ENCODE measurements at places on chromosomes 1 and 21.

GRCh38 chr21:15688809-15689208 is 41.0 kb upstream of the USP25 start:
- peak; percentile 80 for DNase-seq

GRCh38 chr1:24009406-24009805 is 29.3 kb upstream of the SRSF10 start:
- DNase-seq, result no peak

DNA sequence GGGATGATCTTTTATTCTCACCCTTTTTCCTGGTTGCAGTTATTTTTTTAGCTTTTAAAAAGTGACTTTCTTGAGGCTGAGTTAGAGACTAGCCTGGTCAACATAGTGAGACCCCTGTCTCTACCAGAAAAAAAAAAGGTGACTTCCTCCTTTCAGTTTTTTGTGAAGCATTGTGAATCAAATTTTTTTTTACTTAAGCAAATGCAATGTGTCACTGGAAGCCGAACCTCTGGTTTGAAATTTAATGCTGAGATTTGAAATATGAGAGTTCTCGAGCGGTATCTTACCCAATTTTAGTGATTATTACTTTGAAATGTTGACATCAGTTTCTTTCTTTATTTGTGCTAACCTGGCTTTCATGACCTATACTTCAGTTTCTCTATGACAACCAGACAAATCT is 3.6 kb downstream of the CAP1 start:
- peak; percentile 58 for DNase-seq

DNA sequence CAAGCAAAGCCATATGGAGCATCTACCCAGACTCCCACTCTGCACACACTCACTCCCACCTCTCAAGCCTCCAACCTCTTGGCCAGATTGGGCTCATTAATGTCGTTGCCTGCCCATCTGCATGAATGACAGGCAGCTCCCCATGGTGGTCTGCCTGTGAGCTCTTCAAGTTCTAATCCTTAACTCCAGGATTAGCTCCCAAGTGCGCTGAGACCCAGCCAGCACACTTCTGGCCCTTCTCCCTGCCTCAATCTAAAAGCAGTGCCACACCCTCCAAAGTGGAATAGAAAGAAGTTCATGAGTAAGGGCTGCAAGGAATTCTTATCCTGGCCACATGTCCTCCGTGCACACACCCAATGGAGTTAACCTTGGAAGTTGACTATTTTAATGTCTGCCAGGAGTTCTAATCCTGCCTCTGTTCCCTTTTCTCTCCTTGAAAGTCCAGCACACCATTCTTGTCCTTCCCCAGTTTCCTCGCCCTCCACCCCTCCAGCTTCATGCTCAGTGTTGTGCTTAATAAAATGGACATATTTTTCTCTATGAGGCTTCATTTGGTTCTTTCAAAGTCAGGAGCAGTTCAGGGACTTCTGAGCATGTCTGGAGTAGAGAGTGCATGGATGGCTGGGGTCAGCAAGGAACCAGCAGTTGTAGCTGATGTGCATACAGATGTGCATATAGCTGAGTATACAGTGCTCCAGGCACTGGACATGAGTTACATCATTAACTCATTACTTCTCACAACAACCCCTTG is 30.1 kb downstream of the CAMK1G start:
- no peak for DNase-seq

- DNase-seq, result no peak
Measured at GRCh38 chr1:25062621-25063255, 132.7 kb upstream of the RUNX3 start.

GRCh38 chr21:45004481-45005247 is 64.8 kb downstream of the SLX9 start:
- DNase-seq, result no peak

DNA sequence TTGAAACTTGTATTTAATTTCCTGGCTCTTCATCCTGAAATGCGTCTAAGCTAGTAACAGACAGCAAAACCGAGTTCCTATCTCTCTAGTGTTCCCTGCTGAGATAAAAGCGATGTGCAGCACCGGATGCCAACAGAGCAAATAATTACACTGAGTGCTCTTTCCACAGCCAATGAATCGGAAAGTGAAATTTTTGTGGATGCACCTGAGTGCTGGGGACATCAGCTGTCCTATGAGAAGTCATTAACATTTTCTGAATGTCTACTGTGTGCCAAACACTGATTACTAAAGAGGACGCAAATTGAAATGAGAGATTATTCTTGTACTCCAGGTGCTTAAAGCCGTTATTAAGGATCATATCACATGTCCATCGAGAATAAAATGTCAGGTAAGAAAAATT is 278.0 kb downstream of the RGS7 start:
- no peak for DNase-seq

DNA sequence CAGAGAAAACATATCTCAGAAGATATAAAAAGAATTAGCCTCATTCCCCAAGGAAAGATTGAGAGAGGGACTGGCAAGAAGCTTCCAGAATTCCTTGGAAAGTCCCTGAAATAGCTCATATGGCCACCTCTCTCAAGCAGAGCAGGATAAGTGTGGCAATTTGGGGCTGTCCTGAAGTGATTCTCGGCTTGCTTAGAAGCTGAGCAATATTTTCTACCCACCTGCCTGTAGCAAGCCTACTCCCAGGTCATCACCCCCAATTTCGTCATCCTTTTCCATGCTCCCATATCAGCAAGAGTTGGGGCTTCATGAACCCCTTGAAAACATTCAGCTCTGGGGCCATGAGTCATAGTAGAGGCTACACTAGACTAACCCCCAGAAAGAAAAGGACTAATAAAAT is 131.5 kb downstream of the PLPP3 start:
- peak; percentile 32 for DNase-seq

DNA sequence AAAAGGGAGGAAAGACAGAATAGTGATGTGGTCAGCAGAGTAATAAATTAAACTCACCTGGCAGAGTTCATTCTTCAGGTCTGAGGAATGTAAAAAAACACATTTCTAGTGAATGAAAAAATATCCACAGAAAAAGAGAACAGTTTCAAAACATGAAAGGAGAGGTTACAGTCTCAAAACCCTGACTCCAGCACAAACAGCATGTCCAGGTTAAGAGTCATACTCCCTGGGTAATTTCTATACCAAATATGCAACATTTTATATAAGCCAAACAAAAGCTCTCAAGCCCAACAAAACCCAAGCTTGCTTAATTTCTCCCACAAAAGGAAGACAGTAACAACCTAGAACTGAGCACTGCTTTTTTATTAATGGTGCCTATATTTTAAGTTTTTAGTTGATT is 173.0 kb downstream of the NTMT2 start:
- DNase-seq, result no peak

- no peak for DNase-seq
Measured at GRCh38 chr1:158600735-158601134, 4.3 kb upstream of the OR10Z1 start.

GRCh38 chr1:174680101-174680500 is 232.3 kb downstream of the GPR52 start:
- DNase-seq, result no peak

DNA sequence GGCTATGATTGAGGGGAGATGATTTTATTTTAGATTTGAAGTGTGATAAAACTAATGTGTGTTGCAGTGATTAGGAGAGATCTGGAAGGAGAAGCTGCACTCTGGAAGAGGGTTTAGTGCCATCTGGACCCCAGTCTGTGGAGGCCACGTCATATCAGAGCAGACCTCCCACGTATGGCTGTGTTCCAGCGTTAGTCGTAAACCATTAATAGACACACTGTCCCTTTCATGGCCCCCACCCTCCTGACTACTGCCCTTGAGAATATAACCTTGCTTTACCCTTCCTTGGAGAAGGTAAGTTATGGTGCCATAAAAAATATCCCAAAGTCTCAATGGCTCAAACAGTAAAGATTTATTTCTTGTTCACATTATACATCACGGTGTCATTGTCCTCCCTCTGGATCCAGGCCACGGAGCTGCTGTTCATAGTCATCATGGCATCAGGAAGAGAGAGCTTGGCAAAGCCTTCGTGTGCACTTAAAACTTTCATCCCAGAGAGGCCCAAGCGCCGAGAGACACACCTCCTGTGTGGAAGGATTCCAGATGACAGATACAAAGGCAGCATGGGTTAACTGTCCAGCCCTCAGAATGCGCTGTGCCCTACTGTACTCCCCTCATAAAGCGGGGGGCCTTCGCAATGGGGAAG is 33.2 kb downstream of the RHOU start:
- DNase-seq, result no peak

DNA sequence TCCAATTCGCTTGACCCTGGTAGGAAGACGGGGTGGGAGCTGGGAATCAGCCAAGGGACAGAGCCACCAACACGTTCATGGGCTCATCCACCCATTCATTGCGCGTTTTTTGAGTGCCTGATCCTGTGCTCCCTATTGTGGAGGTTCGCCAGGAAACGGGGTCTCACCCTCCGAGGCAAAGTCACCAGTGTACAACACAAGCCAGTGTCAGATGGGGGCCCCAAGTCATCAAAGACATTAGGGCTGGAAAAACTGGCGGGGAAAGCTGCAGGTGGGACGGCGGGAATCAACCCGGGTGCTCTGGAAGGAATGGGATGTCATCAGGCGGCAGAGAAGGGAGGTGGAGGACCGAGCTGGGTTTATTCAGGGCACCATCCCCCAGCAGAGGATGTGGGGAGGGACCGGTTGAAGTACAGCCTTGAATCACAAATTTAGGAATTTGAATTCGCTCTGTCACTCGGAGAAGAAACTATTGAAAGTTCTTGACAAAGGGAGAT is 667 bp upstream of the NID1 start:
- DNase-seq, result no peak

- DNase-seq, result peak; percentile 49
Measured at GRCh38 chr1:218164930-218165700, 120.0 kb upstream of the RRP15 start.

DNA sequence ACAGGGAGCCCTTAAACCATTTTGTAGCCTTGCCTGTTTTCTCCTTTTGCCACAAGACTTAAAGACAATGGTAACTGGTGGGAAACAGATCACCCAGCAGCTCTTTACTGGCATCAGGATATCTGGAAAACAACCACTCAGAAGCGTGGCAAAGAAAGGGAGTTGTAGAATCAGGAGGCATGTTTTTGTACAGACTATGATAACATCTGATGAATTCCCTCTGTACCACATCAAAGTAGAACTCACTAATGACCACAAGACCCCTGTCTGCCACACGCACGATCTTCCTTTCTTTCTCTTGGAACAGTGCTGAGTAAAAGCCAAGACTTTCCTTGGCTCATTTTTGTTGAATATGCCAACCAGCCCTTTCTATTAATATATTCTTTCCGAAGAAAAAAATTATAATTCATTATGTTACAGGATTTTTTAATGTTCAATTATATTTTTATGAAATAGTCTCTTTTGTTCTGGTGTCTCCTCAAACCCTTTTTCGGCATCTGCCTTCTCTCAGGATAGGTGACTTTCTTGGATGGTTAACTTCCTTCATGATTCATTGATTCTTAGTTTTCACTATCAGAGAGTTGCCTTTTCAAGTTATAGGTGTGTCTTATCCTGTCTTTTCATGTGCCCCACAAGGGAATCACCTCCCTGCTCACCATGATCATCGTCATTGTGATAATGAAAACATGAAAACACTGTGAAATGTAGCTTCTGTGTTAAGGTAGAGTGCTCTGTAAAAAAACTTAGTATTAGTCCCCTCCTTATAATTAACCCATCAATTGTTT is 7.9 kb upstream of the PHGDH start:
- DNase-seq, result no peak

DNA sequence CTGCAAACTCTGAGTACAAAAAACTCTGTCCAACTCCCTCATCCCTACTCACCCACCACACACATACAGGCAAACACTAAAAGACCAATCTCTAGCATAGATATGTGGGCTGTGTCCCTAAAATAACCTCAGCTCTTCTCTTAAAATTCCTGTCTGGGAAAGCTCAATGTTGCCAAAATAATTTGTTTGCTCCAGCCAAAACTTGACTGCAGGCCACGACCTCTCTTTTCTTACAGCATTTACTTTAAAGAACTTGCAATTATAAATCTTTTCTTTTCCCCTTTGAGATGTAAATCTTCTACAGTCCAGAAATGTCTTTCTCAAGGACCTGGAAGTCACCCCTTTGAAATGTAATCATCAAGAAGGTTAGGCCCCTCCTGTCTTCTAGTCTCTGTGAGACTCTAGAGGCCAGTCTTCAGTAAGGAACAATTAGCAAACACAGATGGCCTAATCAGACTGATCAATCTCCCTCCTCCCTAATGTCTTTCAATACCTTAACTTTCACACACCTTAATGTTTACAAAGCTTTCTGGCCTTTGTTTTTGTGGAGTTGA is 483.6 kb upstream of the RGS18 start:
- no peak for DNase-seq

- DNase-seq, result peak; percentile 42
Measured at GRCh38 chr1:201457508-201457960, 11.5 kb downstream of the PHLDA3 start.

DNA sequence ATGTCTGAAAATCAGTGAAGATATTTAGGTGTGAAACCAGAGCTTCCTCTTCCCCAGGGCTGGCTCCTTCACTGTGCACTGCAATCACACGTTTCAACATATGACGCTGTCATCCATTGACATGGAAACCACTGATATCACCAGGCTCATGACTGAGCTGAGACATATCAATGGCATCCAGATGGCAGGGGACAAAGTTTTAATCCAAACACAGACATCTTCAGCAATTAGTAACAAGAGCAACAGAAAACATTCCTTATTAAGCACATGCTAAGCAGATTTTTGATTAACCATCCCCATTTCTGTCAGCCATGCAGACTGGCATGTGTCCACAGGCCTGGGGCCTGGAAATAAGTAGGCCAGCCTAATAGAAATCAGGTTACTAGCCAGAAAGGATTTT is 108.0 kb upstream of the ADAR start:
- DNase-seq, result peak; percentile 91

GRCh38 chr1:111720274-111720976 is 18.8 kb downstream of the INKA2 start:
- no peak for DNase-seq

DNA sequence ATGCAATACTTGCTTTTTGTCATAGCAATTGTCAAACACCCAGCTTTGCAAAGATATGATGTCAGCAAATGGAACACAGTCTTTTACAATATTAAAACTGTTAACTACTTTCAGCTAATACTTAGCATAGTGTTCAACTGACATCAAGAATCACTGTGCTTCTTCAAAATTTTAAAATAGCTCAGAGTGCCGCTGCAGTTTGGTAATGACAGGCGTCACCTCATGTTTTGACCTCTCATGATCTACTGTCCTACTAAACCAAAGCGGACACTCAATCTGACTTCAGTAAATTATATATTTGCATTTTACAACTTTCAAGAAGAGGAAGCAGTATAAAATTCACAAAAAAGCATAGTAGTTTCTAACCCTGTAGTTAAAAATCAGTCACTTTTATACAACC is 2.0 kb downstream of the FMO1 start:
- no peak for DNase-seq

- DNase-seq, result no peak
Measured at GRCh38 chr1:77253211-77253610, 28.6 kb upstream of the AK5 start.

Measured in suppressor macrophage treated with lipopolysaccharide for 1 hour (primary cell).